ENCODE measurements at places on chromosomes 6 and 20. TPM values are rescaled to one million over a fixed set of nuclear protein-coding genes. Genes with fewer than 3 reads are reported as not detected.
A peak's percentile ranks its signal among the peaks of the same experiment; 100 is the strongest.

GRCh38 chr6:101011186-101011585 lies 130.1 kb upstream of the ASCC3 start:
- no peak overlapping the region for H3K27ac ChIP-seq
- H3K36me3 ChIP-seq = no peaks in the 10 kb centered on the region
- no peaks in the 10 kb centered on the region for H3K27me3 ChIP-seq
- no peaks in the 10 kb centered on the region for H3K4me1 ChIP-seq

DNA sequence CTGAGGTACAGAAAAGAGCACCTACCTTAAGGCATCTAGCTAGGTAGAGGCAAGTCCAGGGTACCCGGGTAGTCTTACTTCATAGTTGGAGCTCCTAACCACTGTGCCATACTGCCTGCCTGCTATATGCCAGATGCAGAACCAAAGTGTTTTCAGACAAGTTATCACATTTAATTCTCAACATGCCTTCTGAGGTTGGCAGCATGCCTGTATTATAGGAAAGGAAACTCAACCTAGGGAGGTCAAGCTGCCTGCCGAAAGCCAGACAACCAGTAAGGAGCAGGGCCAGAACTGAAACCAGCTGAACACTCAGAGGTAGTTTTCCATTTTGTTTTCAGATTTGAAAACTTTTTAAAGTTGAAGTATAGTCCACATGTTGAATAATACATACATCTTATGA lies 5.4 kb downstream of the CTNNBL1 start:
- no peak overlapping the region for H3K4me3 ChIP-seq
- no peaks in the 10 kb centered on the region for H3K27me3 ChIP-seq
- no peaks in the 10 kb centered on the region for H3K36me3 ChIP-seq
- no peak overlapping the region for H3K27ac ChIP-seq

DNA sequence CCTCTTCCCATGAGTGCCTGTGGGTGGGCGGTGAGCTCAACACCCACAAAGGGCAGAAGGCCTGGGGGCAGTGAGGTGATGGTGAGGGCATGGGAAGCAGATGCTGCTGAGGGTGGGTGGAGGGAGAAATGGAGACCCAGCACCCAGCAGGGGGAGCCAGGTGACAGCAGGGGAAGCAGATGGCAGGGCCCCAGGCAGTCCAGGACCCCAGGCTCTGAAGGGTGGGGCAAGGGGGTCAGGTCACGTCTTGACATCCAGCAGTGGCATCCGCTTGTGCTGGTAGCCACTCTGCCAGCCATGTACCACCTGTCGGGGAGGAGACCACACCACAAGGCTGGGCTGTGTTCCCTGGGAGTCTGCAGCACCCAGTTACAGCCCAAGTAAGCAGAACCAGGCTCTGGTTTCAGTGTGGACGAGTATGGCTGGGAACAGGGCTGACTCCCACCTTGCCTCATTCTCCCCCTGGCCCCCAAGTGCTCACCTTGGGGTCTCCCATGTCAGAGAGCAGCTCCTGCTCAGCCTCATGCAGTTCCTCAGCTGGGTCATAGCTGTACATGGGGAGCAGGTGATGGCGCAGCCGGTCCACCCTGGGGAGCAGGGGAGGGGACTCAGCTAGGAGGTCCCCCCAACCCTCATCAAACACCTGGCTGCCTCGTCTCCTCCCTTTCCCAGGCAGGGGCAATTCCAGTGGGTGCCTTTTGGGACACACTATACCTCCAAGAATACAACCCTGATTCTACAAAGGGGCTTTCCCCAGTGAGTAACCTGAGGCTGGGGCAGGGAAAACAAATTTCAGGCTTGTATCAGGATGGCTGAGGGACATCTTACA lies 2.0 kb downstream of the SMIM29 start:
- H3K36me3 ChIP-seq = no peaks in the 10 kb centered on the region
- H3K27ac ChIP-seq = no peak overlapping the region
- no peaks in the 10 kb centered on the region for H3K4me1 ChIP-seq
- no peaks in the 10 kb centered on the region for H3K27me3 ChIP-seq
- no peak for DNase-seq

Gene ZFP64
- 3.2 TPM for polyA plus RNA-seq

DNA sequence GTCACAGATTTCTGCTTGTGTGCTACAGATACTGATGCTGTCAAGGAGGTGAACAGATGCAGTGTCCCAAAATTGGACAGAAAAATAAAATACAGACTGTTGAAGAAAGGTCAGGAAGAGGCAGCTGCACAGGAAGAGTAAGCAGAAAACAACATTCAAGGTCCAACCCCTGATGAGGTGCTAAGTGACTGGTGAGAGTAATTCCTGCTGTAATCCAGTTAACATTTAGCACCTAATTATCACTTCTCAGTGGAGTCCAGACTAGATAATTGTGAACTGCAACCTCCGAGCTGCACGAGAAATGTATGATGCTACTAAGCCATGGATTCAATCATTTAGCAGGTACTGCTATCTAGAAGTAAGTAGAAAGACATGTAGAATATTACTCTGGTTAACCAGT lies 36.3 kb upstream of the NRSN1 start:
- no peaks in the 10 kb centered on the region for H3K27me3 ChIP-seq
- no peak for DNase-seq
- H3K36me3 ChIP-seq = no peaks in the 10 kb centered on the region
- no peaks in the 10 kb centered on the region for H3K4me1 ChIP-seq

DNA sequence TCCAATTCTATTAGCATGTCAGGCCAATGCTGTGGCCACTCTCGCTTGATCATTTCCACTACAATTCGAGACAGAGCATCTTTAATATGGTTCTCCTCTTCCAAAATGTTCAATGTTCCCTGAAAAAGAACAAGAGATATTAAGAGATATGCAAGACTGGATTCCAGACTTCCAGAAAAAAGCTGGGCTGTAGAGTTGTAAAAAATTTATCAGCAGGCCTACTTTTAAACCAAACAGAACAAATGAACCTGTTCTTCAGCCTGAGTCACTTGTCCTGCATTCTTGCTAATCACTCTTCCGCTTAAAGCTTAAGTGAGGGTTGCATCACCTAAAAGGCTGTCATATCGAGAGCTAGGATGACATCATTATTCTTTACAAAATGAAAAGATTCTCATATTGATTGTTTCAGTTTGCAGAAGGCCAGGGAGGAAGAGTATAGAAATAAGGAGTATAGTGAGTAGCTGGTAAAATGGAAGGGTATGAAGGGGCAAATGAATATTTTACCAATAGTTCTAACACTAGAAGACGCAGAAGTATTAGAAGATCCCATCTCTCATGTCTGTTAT lies 4.9 kb downstream of the XPO5 start:
- H3K4me3 ChIP-seq = no peak overlapping the region
- H3K27me3 ChIP-seq = no peaks in the 10 kb centered on the region
- H3K36me3 ChIP-seq = no peaks in the 10 kb centered on the region
- no peak for DNase-seq
- peaks cover 7% of the 10 kb centered on the region for H3K4me1 ChIP-seq
- H3K27ac ChIP-seq = no peak overlapping the region

- no peak overlapping the region for H3K4me3 ChIP-seq
- peak; percentile 17 for DNase-seq
- H3K4me1 ChIP-seq = no peaks in the 10 kb centered on the region
- H3K36me3 ChIP-seq = no peaks in the 10 kb centered on the region
- H3K27ac ChIP-seq = no peak overlapping the region
- no peaks in the 10 kb centered on the region for H3K27me3 ChIP-seq
Observed at GRCh38 chr20:61725966-61726365, 339.7 kb downstream of the TAF4 start.

DNA sequence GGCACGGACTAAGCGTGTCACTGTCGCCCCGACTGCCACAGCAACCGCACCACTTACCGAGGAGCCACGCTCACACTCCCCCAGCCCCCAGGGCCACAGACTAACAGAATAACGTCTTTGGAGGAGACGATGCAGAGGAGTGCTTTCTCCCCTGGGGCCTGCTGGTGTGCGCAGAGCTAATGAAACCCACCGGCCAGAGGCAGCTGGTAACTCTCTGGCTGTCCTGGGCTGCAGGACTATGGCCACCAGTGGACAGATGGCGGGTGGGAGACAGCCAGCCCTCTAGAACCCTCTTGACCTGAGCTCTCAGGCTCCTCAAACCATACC lies 228.0 kb downstream of the DLL1 start:
- DNase-seq = no peak
- H3K4me1 ChIP-seq = no peaks in the 10 kb centered on the region
- no peaks in the 10 kb centered on the region for H3K36me3 ChIP-seq
- H3K4me3 ChIP-seq = no peak overlapping the region

Gene HDGFL1
- not detected for polyA plus RNA-seq

Gene OPN5
- not detected for polyA plus RNA-seq

DNA sequence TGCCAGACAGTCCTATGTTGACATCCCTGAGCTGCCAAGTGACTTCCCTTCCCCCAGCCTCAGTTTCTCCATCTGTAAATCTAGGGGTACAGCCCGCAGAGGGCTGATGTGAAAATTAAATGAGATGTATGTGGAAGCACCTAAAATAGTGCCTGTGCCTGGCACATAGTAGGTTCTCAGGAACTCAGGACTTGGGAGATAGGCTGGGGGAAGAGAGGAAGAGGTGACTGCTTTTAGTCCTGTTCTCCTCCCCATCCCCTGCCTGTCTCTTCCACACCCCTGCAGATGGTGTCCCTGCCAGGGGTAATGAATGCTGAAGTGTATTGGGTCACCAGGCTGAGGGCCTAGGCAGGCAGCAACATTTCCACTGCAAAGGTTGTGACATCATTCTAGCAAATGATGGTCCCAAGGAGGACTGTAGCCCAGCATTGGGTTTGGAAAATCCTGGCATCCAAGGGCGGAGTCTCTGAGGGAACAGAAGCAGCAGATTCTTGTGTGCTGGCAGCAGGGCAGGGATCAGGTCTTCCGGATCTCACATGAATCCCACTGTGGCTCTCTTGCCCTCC lies 1.8 kb downstream of the SNPH start:
- no peak overlapping the region for H3K4me3 ChIP-seq
- no peaks in the 10 kb centered on the region for H3K36me3 ChIP-seq
- no peaks in the 10 kb centered on the region for H3K4me1 ChIP-seq

GRCh38 chr20:33883164-33883563 lies 72.0 kb downstream of the CHMP4B start:
- no peak for DNase-seq
- no peaks in the 10 kb centered on the region for H3K27me3 ChIP-seq

DNA sequence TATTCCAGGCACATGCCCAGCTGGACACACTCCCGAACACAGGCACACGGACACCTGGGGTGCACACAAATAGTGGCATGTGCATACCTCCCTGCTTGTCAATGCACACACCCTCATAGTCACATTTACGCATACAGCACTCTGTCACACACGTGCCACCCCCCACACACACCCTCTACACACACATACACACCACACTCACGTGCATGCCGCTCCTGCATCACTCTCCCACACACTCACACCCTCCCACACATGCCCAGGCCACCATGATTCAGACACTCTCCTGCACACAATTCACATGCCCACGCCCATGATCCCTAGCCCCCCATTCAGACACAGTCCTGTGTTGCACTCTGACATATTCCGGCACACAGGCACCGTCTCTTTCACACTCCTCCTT lies 13.0 kb downstream of the SIRPA start:
- DNase-seq = no peak
- H3K27me3 ChIP-seq = no peaks in the 10 kb centered on the region
- no peaks in the 10 kb centered on the region for H3K36me3 ChIP-seq
- H3K4me1 ChIP-seq = no peaks in the 10 kb centered on the region
- H3K4me3 ChIP-seq = no peak overlapping the region

GRCh38 chr20:63864545-63864977 lies 509 bp upstream of the TPD52L2 start:
- H3K36me3 ChIP-seq = peaks cover 3% of the 10 kb centered on the region
- H3K27ac ChIP-seq = peak overlapping the region; percentile 87
- peaks cover 5% of the 10 kb centered on the region for H3K4me1 ChIP-seq
- peak overlapping the region; percentile 95 for H3K4me3 ChIP-seq
- no peaks in the 10 kb centered on the region for H3K27me3 ChIP-seq

DNA sequence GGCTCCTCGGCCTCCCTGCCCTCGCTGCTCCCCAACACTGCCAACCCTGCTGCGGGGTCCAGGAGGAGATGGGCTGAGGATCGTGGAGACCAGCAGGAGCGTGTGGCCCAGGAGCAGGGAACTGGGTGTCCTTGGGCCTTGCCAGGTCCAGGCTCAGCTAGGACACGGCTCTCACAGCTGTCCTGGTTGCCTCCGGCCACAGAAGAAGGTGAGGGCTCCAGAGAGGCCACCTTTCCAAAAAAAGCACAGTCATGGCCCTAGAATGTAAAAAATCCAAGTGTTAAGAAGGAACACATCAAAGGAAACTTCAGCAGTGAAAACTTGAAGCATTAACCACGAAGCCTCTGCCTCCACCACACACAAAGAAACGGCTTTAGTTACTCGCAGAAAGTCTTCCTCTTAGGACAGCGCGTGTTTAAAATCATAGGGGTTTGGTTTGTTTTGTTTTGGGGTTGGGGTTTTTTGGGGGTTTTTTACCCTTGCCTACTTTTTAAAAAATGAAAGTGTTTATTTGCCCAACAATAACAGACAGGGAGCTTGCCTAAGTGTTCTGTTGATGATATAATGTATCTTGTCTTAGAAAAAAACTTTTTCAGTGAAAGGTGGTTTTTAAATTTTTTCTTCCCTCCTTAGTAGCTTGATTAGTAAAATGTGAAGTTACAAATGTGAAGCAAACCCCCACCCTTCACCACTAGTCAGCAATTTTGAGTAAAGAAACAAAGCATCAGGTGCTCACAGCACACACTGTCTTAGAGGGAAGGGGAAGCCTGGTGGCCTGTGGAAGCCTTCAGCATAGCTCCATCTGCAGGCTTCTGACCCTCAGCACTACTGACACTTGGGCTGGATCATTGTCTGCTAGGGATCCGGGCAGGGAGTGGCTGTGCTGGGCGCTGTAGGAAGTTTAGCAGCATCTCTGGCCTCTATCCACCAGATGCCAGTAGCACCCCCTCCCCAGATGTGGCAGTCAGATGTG lies 60.0 kb downstream of the PTPN1 start:
- no peaks in the 10 kb centered on the region for H3K27me3 ChIP-seq
- no peak overlapping the region for H3K27ac ChIP-seq
- no peak for DNase-seq

DNA sequence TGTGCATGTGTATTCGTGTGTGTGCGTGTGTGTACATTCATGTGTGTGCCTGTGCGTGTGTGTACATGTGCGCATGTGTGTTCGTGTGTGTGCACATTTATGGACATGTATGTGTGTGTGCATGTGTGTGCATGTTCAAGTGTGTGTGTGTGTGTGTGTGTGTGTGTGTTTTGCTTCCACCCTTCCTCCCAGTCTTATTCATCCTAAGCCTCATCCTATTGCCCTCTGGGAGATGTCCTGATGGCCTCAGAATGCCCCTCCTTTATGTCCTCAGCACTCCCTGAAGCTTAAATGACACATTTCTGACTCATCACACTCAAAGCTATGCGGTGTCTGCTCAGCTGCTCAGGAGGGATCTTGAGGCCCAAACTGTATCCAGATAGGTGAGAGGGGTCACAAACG lies 76.6 kb upstream of the CCDC167 start:
- H3K4me1 ChIP-seq = no peaks in the 10 kb centered on the region
- H3K27ac ChIP-seq = no peak overlapping the region
- no peak for DNase-seq
- no peaks in the 10 kb centered on the region for H3K36me3 ChIP-seq

DNA sequence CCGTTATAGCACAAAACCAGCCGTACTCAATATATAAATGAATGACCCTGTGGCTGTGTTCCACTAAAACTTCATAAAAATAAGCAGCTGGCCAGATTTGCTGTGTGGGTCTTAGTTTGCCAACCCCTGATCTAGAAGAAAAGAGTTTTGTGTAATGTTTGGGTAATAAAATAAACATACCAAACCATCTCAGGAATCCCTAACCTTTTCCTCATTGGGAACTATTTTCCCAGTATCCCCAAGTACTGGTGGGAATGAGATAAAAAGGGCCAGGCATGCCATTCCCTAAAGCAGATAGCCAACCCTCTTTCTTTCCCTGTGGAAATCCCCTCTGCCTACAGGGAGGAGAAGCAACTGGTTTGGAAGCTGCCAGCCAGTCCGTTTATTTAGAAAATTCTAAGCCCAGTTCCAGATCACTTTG lies 169.1 kb upstream of the AKAP12 start:
- H3K4me1 ChIP-seq = peaks cover 9% of the 10 kb centered on the region
- no peaks in the 10 kb centered on the region for H3K36me3 ChIP-seq
- H3K27me3 ChIP-seq = no peaks in the 10 kb centered on the region
- DNase-seq = no peak
- H3K4me3 ChIP-seq = no peak overlapping the region

Gene GJA1
- polyA plus RNA-seq = 3.3 TPM

All from pancreas (tissue), 10 donors.